ENCODE measurements at places on chromosomes 16 and 17. TPM values are rescaled to one million over a fixed set of nuclear protein-coding genes. Genes with fewer than 3 reads are reported as not detected.

CPSF4L gene
- not detected for polyA plus RNA-seq

TAC4 gene
- not detected for polyA plus RNA-seq

CLEC18A gene
- 0.33 TPM for polyA plus RNA-seq

GRCh38 chr17:5438716-5439445 is at the start of gene C1QBP:
C1QBP (minus strand) TSS chr17:5439155; CDS start chr17:5439073, 82 bp downstream.
- peak; percentile 82 for DNase-seq

GRCh38 chr17:79561486-79562133 is 49.2 kb downstream of the RBFOX3 start:
- no peak for DNase-seq

- no peak for DNase-seq
These were observed 65.4 kb upstream of the B4GALNT2 start for GRCh38 chr17:49067163-49067562.

Measured in urinary bladder (tissue), 4 donors.